ENCODE measurements at places on chromosomes 6 and 20. TPM values are rescaled to one million over a fixed set of nuclear protein-coding genes. Genes with fewer than 3 reads are reported as not detected.

TGM3 gene
- total RNA-seq: not detected

SLC35D3 gene
- not detected for total RNA-seq

ALDH5A1 gene
- 11.2 TPM for total RNA-seq

HCRTR2 gene
- total RNA-seq: not detected

ADGRF1 gene
- total RNA-seq: 0.13 TPM

PRSS35 gene
- not detected for total RNA-seq

JPH2 gene
- not detected for total RNA-seq

Measured in activated T-cell treated with anti-CD3 and anti-CD28 coated beads, Interleukin-2, amount 50 U/mL, for 4 hours (primary cell).